DND-41 (cell line): ENCODE measurements at places on chromosomes 13 and 19.

DNA sequence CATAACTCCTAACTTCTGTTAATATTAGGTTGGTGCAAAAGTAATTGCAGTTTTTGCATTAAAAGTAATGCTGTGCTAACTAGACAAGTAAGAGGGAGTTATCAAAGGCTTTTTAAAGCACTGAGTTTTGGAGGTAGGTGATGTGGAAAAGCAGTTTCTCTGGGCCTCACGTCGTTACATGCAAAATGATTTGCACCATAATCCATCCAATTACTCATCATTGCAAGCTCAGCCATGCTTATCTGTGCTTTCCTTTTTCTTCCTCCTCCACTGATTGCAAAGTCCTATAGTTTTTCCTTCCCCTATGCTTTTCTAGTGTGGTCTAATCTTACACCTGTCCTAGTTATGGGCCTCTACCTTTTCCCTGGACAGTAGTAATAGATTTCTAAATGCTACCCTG, 35.4 kb upstream of the INTS6 start:
- no peak for DNase-seq

- DNase-seq = no peak
Observed at GRCh38 chr19:10899151-10899653, 27.8 kb downstream of the CARM1 start.

- DNase-seq = no peak
Observed at GRCh38 chr19:4568886-4569285, 9.4 kb upstream of the SEMA6B start.

GRCh38 chr19:12314553-12314952, 18.9 kb downstream of the ZNF563 start:
- DNase-seq = no peak

DNA sequence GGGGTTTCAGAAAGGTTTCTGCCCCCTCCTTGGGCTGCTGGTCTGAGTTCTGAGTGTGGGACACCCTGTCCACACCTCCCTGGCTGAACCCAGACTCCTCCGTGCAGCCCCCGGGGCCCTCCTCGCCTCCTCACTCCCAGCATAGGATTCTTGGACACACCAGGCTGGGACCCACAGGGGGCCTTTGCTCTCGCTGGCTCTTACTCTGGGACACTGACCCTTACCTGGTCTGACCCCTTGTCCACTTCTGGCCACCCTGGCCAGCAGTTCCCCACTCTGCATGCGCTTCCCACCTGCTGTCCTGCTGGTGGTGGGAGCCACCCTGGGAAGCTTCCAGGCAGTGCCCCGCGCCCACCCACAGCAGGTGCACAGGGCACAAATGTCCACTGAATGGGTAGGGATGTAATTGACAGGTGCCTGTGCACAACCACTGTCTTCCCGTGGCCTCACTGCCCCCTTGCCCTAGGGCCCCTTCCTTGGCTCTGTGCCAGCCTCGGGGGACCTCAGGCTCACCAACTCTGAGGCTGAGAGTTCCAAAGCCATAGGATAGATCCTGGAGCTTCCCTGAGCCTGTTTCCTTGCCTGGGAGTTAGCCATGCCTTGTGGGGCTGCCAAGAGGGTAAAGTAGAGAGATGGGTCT, 7.0 kb upstream of the SLC25A42 start:
- DNase-seq = no peak

DNA sequence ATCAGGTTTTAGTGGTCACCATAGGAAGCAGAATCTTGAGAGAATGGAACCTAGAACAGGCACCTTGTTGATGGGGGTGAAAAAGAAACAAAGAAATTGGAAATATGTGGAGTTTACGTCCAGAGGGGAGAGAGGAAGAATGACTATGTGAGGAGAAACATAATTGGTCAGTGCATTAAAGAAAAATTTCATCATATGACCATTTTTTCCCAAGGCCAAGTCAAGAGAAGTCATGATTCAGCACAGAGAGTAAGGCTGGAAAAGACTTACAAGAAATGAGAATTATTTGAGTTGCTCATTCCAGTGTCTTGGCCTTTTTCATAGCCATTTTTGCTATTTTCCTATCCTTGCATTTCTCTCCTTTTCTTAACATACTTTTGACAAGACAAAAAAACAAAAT, 421.7 kb downstream of the EFNB2 start:
- no peak for DNase-seq

- DNase-seq = no peak
Observed at GRCh38 chr13:44237276-44237767, 136.3 kb upstream of the SERP2 start.

GRCh38 chr19:46551164-46551563, 50.0 kb upstream of the CALM3 start:
- DNase-seq = no peak

DNA sequence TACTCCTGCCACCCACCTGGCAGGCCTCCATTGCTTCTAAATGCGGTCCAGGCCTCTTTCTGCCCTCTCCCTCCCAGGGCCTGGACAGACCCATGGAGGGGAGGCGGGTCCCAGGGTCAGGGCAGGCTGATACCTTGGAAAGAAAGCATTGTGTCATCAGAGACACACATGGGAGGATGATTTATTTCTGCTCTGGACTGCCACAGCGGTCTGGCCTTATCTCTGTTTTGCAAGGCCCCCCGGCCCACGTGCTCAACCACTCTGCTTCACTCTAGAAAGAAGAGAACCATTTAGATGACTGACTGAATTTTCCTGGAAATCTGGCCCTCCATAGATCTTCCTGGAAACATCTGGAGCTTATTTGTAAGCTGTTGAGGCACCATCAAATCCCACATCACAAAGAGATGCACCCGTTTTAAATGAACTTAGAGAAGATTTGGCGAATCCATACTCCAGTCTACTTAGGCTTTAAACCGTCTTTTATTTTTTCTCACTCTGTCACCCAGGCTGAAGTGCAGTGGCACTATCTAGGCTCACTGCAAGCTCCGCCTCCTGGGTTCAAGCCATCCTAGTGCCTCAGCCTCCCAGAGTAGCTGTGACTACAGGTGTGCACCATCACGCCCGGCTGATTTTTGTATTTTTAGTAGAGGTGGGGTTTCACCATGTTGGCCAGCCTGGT, 48.3 kb upstream of the URI1 start:
- no peak for DNase-seq

GRCh38 chr19:5494773-5495172, 39.6 kb downstream of the ZNRF4 start:
- no peak for DNase-seq

GRCh38 chr19:48813123-48813913, 2.5 kb upstream of the BCAT2 start:
- no peak for DNase-seq

DNA sequence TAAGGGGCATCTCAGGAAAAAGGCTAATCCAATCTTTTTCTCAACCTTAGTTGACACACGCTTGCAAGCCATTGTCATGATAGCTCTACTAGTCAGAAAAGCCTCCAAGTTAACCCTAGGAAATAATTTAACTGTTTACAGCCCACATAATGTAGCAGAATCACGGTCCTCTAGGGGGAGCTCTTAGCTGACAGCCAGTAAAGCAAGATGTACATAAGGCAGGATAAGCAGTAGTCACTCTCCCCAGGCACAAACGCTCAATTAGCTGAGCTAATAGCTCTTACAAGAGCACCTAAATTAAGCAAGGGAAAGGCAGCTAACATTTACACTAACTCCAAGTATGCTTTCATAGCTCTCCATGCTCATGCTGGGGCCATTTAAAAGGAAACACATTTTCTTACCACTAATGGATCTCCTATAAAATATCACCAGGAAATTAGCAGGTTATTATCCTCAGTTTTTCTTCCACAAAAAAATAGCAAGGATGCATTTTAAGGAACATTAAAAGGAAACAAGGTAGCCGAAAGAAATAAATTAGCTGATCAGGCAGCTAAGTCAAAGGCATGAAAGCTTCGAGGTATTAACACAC, 33.7 kb upstream of the ZSCAN5A start:
- peak; percentile 14 for DNase-seq

DNA sequence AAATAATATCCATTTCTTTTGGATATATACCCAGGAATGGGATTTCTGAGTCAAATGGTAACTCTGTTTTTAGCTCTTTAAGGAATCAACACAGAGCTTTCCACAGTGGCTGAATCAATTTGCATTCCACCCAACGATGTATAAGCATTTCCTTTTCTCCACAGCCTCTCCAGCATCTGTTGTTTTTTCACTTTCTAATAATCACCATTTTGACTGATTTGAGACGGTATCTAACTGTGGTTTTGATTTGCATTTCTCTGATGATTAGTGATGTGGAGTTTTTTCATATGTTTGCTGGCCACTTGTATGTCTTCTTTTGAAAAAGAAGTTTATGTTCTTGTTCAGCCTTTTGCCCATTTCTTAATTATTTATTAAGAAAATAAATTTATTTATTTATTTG, 352.2 kb upstream of the OBI1 start:
- DNase-seq = no peak

GRCh38 chr13:110593430-110594130, 21.8 kb upstream of the NAXD start:
- peak; percentile 20 for DNase-seq

GRCh38 chr19:48060381-48060780, 16.5 kb upstream of the CABP5 start:
- DNase-seq = no peak

DNA sequence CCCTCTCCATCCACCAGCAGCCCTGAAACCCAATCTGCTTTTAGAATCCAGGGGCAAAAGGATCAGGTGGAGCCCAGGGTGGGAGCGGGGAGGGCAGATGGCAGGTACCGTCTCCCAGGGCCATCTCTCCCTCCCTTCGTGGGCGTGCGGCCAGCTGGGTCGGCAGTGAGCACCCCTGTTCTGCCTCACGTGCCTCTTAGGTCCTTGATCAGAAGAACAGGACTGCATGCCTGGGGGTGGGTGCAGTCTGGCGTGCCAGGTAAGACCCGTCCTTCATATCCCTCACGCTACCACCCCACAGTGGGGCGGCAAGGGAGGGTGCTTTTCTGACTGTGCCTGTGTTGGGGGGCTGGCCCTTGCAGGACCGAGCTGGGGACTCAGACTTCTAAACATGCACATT, 2.0 kb downstream of the SLC8A2 start:
- no peak for DNase-seq

GRCh38 chr19:33687481-33688170, 65.9 kb downstream of the CHST8 start:
- DNase-seq = no peak

DNA sequence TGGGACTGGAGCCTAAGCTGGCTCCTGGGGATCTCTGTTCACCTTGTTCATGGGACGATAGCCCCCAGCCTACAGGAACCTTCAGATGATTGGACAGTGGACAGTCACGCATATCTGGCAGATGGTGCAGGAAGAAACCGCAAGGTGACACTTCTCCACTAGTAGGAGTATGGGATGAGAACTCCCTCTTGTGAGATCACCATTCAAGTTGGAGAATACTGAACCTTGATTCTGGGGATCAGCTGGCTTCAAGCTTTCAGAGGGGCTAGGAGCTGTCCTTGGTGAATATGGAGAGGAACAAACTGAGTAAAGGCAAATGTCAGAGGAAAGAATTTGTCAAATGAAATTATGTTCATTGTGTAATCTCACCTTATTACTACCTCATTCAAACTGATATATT, 204.5 kb downstream of the PDS5B start:
- DNase-seq = no peak

GRCh38 chr13:110455941-110456340, 105.6 kb downstream of the RAB20 start:
- DNase-seq = peak; percentile 73

- no peak for DNase-seq
Observed at GRCh38 chr13:104869501-104869900, 1666.0 kb downstream of the EFNB2 start.

DNA sequence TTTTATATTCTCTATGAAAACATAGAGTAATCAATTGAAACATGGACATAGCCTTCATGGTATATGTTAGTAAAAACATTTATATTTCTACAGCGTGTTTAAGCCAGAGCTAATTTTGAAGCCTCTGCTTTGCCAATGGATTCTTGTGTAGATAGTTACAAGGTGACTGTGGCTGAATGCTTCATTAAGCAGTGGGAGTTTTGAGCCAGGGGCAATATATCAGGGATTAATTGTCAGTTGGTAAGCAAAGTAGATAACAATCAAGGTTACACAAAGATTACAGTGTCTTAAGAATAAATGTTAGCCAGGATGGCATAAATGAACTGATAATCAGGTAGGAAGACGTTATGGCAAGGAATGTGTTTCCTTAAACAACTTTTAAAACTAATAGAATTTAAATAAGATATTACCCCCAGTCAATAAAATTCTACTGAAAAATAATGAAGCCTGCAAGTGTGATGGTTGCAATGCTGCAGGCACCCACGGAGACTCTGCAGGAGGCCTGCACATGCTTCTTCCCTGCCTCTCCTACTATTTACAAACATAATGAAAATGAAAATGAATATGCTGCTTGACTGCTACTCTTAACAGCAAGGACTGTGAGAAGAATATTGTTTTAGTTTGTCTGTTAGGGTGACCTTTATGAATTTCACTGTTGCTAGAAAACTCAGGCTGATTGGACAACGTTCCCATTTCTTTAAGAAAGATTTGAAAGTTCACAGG, 588.5 kb downstream of the GPC5 start:
- no peak for DNase-seq

GRCh38 chr19:50258918-50259372, 55.5 kb downstream of the MYH14 start:
- DNase-seq = no peak

- DNase-seq = no peak
Observed at GRCh38 chr19:7787141-7787540, 24.1 kb downstream of the CLEC4M start.

DNA sequence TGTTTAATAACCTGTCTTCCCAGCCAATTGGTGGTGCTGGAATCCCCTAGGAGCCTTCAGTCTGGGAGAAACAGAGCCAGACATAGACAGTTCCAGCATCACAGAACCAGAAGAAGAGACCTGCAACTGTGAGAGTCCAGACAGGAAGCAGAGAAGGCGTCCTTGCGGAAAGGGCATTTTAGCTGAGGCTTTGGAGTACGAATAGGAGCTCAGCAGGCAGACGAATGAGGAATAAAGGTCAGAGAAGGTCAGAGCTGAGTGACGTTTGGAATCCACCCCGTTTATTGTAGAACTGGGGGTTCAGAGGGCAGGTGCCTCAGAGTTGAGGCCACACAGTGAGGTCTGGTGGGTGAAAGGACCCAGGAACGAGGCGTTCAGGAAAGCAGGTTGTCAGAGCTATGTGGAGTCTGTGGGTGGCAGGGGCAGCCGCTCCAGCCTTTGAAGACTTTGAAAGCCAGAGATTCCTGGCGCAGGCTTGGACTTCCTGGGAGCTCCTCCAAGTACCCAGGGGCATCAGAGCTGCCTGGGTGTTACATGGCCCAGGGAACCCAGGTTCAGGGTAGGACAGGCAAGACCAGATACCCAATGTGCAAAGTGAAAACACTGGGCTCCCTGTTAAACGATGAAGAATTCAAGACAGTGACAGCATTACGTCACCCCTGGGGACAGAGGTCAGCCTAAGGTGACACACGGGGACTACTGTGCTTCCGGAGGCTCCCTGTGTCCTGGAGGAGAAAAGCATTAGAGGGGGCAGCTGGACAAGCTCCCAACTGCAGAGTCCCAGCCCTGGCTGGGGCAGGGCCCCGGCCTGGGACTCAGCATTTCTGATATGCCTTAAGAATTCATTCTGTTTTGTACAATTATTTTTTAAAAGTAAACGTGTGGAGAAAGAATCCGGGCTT, 5.5 kb downstream of the ARRDC2 start:
- DNase-seq = no peak

- no peak for DNase-seq
Observed at GRCh38 chr13:47831265-47831664, 169.8 kb downstream of the SUCLA2 start.

- DNase-seq = peak; percentile 88
Observed at GRCh38 chr19:14005349-14006084, 603 bp downstream of the RFX1 start.

GRCh38 chr19:4506449-4507149, 11.7 kb downstream of the PLIN4 start:
- DNase-seq = no peak
